Activated CD8-positive, alpha-beta T cell treated with anti-CD3 and anti-CD28 coated beads, Interleukin-2, amount 10 ng/mL, durations not matched to agents 7 days and 5 days (primary cell): ENCODE measurements at places on chromosomes 11 and 22. TPM values are rescaled to one million over a fixed set of nuclear protein-coding genes. Genes with fewer than 3 reads are reported as not detected.

GRCh38 chr11:85922367-85922766, 67.2 kb downstream of the CCDC83 start:
- H3K27me3 ChIP-seq: peaks cover 8% of the 10 kb centered on the region
- H3K36me3 ChIP-seq: no peaks in the 10 kb centered on the region
- no peak for DNase-seq
- no peaks in the 10 kb centered on the region for H3K4me1 ChIP-seq

The OR5B21 gene
- 0.40 TPM for total RNA-seq

DNA sequence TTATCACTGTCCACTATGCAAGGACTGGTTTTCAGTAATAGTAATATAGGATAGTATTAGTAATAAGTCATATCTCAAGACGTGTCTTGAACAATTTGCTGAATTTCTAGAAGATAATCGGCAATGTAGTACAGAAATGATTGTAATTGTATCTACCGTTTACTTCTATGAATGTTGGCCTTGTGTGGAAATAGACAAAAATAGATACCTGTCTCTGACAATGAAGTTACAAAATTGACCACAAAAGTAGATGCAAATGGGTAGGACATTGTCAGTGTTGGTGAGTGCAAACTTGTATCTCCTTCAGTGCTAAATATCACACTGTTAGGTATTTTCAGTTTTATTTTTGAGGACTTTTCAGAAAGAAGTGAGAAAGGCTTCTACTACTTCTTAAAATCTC, 43.1 kb downstream of the SVIP start:
- H3K27me3 ChIP-seq: peaks cover 8% of the 10 kb centered on the region
- H3K4me3 ChIP-seq: no peak overlapping the region
- H3K4me1 ChIP-seq: peaks cover under 1% of the 10 kb centered on the region

DNA sequence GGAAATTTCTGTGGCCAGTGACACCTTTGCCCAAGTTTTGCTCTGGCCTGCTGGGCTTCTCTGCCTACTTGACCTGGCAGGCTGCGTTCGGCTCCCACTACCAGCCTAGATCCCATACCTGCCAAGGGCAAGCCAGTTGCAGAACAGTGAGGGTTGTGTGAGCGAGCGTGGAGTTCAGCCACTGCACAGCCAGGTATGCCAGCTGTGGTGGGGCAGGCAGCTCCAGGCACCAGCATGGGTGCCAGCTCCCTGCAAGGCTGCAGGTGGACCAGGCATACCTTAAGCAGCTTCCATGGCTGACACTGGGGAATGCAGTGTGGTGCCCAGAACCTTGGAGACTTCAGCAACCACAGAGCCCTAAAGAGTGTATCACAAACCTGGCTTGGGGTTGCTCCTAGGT, 133.5 kb downstream of the LDLRAD3 start:
- H3K27me3 ChIP-seq: no peaks in the 10 kb centered on the region
- no peaks in the 10 kb centered on the region for H3K36me3 ChIP-seq
- no peak overlapping the region for H3K4me3 ChIP-seq
- H3K4me1 ChIP-seq: no peaks in the 10 kb centered on the region
- no peak overlapping the region for H3K27ac ChIP-seq

DNA sequence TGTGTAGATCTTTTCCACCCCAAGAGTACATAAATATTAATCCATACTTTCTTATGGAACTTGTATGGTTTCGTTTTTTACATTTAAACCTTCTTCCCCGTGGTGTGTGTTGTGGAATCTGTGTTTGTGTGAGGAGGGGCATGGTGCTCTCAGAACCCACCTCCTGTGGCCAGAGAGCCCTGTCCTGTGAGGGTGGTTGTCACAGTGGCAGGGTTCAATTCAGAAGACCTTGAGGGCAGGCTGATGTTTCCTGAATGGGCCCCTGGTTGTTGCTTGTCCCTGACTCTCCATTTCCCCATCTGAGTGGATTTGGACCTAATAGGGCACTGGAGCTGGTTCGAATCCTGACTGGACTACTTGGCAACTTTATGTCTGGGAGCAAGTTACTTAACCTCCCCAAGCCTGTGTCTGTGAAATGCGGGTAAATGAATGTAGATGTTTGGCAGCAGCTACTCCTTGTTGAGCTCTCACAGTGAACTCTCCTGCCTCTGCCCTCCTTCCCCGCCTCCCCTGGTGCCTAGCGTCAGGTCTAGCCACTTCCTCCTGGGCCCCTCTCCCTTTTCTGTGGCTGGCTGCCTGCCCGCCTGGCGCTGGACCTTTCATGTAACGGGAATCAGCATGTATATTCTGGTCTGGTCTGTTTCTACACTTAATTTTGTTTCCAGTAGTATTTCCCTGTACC, 7.3 kb downstream of the NEAT1 start:
- H3K36me3 ChIP-seq: peaks cover 70% of the 10 kb centered on the region
- H3K4me3 ChIP-seq: peak overlapping the region; percentile 87
- peak overlapping the region; percentile 100 for H3K27ac ChIP-seq
- H3K4me1 ChIP-seq: peaks cover 80% of the 10 kb centered on the region
- no peaks in the 10 kb centered on the region for H3K27me3 ChIP-seq
- DNase-seq: peak; percentile 70

- H3K4me1 ChIP-seq: peaks cover 11% of the 10 kb centered on the region
- DNase-seq: no peak
- H3K27me3 ChIP-seq: peaks cover 59% of the 10 kb centered on the region
- peak overlapping the region; percentile 74 for H3K4me3 ChIP-seq
- peaks cover 3% of the 10 kb centered on the region for H3K36me3 ChIP-seq
- no peak overlapping the region for H3K27ac ChIP-seq
Observed at GRCh38 chr11:112962579-112963367, 1.6 kb downstream of the NCAM1 start.

The NEFH gene
- total RNA-seq: 4.7 TPM

The KCNJ4 gene
- total RNA-seq: not detected

- H3K4me1 ChIP-seq: peaks cover 19% of the 10 kb centered on the region
- H3K36me3 ChIP-seq: peaks cover 4% of the 10 kb centered on the region
- no peaks in the 10 kb centered on the region for H3K27me3 ChIP-seq
- DNase-seq: no peak
Observed at GRCh38 chr11:35302398-35302797, 117.0 kb downstream of the SLC1A2 start.

- H3K27ac ChIP-seq: no peak overlapping the region
- no peaks in the 10 kb centered on the region for H3K4me1 ChIP-seq
- no peaks in the 10 kb centered on the region for H3K27me3 ChIP-seq
- H3K4me3 ChIP-seq: no peak overlapping the region
- no peaks in the 10 kb centered on the region for H3K36me3 ChIP-seq
- no peak for DNase-seq
Observed at GRCh38 chr11:57977709-57978108, 46.0 kb upstream of the OR9Q1 start.

The LRRN4CL gene
- 0.21 TPM for total RNA-seq

The RIMBP3C gene
- total RNA-seq: 0.34 TPM

The PAMR1 gene
- not detected for total RNA-seq

DNA sequence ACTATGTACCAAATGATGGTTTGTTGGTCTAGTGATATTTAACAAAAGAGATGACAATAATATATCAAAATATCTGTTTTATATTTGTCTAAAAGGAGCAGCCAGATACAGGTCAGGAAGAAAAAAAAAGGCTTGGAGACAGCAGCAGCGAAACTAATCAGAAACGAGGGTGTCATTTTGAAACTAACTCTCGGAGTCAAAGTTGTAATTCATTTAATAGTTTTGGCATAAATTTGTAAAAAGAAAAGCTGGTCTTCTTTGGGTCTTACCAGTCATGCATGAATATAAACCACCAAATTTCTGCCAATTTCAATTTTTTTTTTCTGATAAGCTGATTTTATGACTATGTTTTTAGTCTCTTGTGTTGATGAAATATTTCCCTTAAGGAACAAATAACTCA, 25.5 kb downstream of the NPAT start:
- H3K4me1 ChIP-seq: peaks cover 36% of the 10 kb centered on the region
- H3K27me3 ChIP-seq: no peaks in the 10 kb centered on the region
- no peak overlapping the region for H3K27ac ChIP-seq

DNA sequence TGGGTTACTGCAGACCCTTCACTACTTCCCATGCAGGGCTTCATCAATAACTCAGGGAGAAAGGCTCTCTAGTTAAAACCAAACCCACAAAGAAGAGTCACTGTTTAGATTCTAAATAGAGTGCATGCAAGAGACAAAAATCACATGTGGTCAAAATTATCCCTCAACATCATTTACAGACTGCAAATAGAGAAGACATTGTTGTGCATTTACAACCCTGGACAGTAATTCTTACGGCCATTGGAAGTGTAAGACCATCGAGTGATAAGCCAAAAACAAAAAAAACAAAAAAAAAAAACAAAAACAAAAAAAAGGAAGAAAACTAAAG, 93.4 kb downstream of the RASSF10 start:
- no peak overlapping the region for H3K4me3 ChIP-seq
- H3K27ac ChIP-seq: no peak overlapping the region
- H3K27me3 ChIP-seq: peaks cover 21% of the 10 kb centered on the region
- no peak for DNase-seq

DNA sequence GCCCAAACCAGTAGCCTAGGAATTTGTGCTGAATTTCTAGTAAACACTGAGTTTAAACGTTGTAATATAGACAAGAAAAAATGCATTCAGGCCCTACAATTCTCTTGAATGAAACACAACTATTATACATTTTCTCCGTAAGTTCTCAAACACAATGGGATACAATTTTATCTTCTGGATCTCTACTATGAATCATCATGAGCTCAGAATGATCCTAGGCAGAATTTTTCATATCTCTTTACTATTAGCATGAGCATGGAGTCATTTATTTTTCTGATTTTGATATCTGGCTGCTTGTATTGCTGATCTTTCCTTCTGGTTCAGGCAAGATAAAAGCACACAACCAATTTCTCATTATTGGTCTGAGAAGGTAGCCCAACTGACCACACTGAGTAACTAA, 1123.4 kb upstream of the RAG2 start:
- no peaks in the 10 kb centered on the region for H3K36me3 ChIP-seq
- no peak overlapping the region for H3K27ac ChIP-seq
- H3K27me3 ChIP-seq: no peaks in the 10 kb centered on the region

GRCh38 chr11:11860103-11860979, 18.6 kb downstream of the USP47 start:
- no peaks in the 10 kb centered on the region for H3K27me3 ChIP-seq
- peaks cover 39% of the 10 kb centered on the region for H3K4me1 ChIP-seq
- no peak overlapping the region for H3K4me3 ChIP-seq
- no peak overlapping the region for H3K27ac ChIP-seq
- no peak for DNase-seq

GRCh38 chr11:59164028-59164427, 7.9 kb upstream of the DTX4 start:
- H3K4me3 ChIP-seq: no peak overlapping the region
- H3K27ac ChIP-seq: no peak overlapping the region
- DNase-seq: no peak

- no peaks in the 10 kb centered on the region for H3K27me3 ChIP-seq
- DNase-seq: no peak
- peaks cover 2% of the 10 kb centered on the region for H3K4me1 ChIP-seq
- no peak overlapping the region for H3K4me3 ChIP-seq
- peaks cover 7% of the 10 kb centered on the region for H3K36me3 ChIP-seq
Observed at GRCh38 chr22:45192701-45193187, 29.0 kb downstream of the NUP50 start.

DNA sequence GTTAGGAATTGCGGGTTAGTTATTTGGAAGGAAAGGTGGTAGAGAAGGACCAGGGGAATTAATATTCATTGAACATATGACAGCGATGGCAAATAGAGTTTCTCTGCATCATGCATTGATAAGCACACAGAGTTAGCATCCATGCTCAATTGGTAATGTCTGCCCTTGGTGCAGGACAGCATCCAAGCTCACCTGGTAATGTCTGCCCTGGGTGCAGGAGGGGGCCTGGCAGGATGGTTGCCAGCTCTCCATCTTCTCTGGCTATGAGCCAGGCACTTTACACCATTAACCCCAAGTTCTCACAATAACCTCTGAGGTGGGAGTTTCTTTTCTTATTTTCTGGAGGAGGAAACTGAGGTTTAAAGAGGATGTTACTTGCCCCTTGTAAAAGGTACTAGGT, 50.4 kb upstream of the RBFOX2 start:
- peaks cover 7% of the 10 kb centered on the region for H3K4me1 ChIP-seq
- no peak overlapping the region for H3K27ac ChIP-seq
- no peak overlapping the region for H3K4me3 ChIP-seq
- H3K27me3 ChIP-seq: peaks cover 3% of the 10 kb centered on the region

DNA sequence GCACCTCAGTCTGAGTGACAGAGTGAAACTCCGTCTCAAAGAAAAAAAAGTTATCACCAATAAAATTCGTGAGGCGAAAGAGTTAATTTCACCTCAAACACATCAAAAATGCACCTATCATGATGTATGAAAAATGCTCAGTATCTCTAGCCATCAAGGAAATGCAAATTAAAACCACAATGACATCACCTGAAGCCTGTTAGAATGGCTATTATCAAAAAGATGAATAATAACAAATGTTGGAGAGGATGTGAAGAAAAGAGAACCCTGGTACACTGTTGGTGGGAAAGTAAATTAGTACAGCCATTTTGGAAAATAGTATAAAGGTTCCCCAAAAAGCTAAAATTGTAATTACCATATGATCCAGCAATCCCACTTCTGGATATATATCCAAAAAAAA, 23.6 kb downstream of the CHEK2 start:
- H3K4me1 ChIP-seq: peaks cover 22% of the 10 kb centered on the region
- no peak overlapping the region for H3K4me3 ChIP-seq
- H3K27me3 ChIP-seq: no peaks in the 10 kb centered on the region
- H3K27ac ChIP-seq: no peak overlapping the region

DNA sequence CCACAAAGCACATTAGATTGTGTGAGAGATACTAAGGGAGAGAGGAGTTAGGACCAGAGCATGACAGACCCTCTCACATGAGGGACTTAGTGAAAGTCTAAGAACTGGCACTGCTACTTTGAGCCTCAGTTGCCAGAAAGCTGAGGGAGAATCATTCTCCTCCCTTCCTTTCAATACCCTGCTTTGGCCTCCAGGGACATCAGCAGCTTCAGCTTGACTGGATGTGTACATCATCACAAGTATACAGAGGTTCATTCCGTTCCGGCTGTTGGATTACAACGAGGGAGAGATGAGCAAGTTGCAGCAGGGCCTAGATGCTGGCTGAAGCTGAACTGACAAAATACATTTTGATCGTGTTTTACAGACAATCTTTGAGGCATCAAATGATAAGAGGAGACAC, 15.7 kb upstream of the ANO5 start:
- H3K4me1 ChIP-seq: no peaks in the 10 kb centered on the region
- no peaks in the 10 kb centered on the region for H3K36me3 ChIP-seq
- H3K27me3 ChIP-seq: no peaks in the 10 kb centered on the region
- no peak overlapping the region for H3K27ac ChIP-seq
- no peak for DNase-seq

GRCh38 chr11:134244593-134244992, 8.6 kb downstream of the THYN1 start:
- peaks cover 56% of the 10 kb centered on the region for H3K36me3 ChIP-seq
- no peak overlapping the region for H3K27ac ChIP-seq
- no peak for DNase-seq

The BDNF gene
- not detected for total RNA-seq

DNA sequence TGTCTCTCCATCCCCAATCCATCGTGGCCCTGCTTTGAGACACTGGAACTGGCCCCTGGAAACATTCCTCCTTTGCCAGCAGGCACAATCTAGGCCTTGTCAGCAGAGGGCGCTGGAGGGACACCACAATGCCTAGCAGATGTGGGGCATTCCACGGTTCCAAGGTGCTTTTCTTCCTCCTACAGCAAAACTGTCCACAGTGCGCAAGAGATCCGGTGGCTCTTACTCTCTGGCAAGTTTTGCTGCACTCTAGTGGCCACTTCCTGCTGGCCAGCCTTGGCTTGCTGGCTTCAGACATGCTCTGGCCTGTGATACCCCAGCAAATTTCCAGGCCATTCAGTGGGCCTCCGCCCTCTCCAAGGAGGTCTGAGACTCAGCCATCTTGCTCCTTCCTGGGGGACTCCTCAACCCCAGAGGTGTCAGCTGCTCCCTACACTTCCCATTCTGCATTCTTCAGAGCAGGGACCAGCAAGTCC, 17.1 kb upstream of the RBM4B start:
- H3K27me3 ChIP-seq: no peaks in the 10 kb centered on the region
- H3K4me1 ChIP-seq: no peaks in the 10 kb centered on the region
- no peak overlapping the region for H3K4me3 ChIP-seq
- no peak overlapping the region for H3K27ac ChIP-seq
